ENCODE measurements at places on chromosomes 16 and 17. TPM values are rescaled to one million over a fixed set of nuclear protein-coding genes. Genes with fewer than 3 reads are reported as not detected.
A peak's percentile ranks its signal among the peaks of the same experiment; 100 is the strongest.

DNA sequence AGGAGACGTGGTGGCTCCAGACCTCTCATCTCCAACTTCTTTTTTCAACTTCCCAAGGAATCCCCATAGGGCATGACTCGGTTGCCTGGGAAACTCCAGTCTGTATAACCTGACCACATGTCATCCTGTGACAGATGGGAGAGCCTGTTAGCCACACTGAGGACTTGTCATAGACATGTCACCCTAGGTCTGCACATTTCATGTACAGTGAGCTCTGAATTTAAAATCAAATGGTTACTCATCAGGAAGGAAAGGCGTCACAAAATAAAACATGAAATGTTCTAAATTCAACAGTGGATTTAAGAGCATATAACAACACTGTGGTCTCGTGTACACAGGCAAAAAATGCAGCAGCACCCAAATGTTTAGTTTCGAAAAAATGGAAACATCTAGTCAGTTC is 22.2 kb upstream of the ADAMTS18 start:
- DNase-seq = no peak

DNA sequence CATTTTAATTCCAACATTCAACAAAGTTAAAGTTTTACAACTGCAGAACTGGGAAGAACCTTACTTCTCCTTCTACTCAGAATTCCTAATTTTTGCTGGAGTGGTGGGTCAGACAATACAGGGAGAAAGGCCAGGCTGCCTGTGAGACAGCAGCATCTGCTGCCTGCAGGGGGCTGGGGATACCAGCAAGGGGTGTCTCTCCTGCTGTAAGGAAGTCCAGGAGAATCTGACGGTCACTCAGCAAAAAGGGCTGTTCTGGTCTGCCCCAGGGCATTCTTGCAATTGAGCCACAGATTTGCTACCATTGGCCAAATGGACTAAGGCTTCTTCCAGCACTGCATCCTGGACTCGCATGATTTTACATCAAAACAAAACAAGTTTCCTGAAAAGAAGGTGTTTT is 426.6 kb upstream of the CDH11 start:
- no peak for DNase-seq

DNA sequence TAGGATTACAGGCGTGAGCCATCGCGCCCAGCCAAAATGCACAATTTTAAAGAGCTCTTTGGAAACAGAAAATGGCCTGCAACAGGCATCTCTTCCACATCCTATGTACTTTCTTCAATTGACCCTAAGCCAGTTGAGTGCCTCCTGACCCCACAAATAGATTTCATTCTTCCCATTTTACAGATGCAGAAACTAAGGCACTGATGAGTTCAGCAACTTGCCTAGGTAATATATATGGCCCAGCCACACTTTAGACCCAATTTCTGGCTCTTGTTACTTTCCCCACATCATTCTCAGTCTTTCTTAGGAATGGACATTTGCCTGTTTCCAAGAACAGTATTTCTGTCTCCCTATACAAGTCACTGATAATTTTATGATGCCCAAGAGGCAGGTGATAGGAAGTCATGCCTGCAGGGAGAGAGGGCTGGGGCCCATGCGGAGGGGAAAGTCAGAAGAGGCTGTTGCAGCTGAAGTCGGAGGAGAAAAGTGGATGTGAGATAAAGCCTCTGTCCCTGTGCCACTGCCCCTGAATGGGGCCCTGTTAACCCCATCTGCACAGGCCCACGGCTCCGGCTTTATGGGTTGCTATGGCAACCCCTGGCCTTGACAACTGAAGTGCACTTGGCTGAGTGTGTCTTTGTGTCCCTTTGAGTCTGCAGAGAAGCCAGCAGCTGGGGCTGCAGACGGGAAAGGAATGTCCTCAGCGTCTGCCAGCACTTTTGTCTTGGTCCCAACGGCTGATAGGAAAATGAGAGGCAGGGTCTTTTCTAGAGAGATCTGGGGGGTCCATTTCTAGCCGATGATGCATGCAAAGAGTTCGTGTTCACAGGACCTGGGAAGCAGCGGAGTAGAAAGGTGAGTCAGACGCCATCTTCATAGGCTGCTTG is 45.9 kb downstream of the ABAT start:
- DNase-seq = peak; percentile 86

DNA sequence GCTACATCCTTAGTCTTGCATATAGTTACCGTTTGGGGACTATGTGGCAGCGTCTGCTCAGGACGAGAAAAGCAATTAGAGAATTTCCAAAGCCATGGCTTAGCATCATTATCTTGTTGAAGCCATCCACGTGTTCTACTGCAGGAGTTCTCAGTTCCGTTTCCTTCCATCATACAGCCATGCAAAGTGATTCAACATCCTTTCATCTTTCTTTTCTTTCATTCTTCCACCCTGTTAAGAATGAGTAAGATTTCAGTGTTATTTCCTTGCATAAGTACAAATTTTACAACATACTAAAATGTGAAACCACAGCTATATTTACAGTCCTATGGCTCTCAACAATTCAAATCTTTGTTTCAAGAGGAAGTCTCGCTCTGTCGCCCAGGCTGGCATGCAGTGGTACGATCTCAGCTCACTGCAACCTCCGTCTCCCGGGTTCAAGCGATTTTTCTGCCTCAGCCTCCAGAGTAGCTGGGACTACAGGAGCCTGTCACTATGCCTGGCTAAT is 3.8 kb downstream of the MARF1 start:
- no peak for DNase-seq

GRCh38 chr17:17313350-17313991 is 10.3 kb downstream of the NT5M start:
- DNase-seq = peak; percentile 24

DNA sequence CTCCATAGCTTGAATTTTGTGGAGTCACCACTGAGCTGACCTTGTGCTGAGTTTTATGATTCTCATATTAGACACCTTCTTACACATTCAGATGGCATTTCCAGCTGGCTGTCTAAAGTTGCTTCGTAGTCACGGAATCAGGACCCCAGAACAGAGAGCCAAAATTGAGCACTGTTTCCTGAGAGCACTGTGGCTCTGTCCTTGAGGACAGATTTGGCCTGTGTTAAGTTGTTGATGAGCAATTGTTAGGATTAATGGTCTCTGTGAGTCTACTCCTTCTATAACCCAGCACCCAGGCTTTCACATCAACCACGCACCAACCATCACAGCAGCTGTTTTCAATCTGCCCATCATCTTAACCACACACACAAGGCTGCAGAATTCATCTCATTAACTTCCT is 277.5 kb upstream of the HSBP1 start:
- no peak for DNase-seq

DNA sequence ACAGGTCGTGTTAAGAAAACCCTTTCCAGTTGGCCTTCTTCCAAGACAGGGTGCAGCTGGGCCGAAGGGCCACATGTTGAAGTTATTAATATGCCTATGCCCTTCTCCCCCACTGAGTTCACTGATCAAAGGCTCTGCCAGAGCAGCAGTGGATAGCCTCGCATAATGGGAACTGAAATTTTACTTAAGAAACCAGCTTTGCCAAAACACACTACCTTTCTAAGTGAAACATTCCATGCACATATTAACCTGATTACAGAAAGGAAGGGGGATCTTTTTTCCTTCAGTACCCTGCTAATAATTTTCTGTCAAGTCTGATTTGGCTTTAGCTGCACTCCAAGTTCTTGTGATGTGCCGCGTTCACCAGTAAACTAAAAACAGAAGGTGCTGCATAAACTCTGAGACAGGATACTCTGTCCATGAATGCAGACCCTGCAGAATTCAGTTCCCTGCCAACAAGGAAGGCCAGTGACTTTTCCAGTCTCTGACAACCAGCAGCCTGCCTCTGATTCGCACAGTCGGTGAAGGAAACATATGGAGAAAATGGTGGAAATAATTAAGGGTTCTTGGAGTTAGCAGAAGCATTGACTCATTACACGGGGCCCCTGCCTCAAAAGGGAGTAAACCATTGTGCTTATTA is 283.8 kb downstream of the ZFHX3 start:
- no peak for DNase-seq

- no peak for DNase-seq
Measured at GRCh38 chr17:64447526-64447925, 1.4 kb upstream of the MILR1 start.

- DNase-seq = peak; percentile 56
Measured at GRCh38 chr16:22189473-22190080, 16.5 kb upstream of the EEF2K start.

GRCh38 chr17:32227910-32228309 is 37.7 kb upstream of the RHBDL3 start:
- no peak for DNase-seq

GRCh38 chr17:13560935-13561334 is 40.8 kb downstream of the HS3ST3A1 start:
- DNase-seq = no peak

DNA sequence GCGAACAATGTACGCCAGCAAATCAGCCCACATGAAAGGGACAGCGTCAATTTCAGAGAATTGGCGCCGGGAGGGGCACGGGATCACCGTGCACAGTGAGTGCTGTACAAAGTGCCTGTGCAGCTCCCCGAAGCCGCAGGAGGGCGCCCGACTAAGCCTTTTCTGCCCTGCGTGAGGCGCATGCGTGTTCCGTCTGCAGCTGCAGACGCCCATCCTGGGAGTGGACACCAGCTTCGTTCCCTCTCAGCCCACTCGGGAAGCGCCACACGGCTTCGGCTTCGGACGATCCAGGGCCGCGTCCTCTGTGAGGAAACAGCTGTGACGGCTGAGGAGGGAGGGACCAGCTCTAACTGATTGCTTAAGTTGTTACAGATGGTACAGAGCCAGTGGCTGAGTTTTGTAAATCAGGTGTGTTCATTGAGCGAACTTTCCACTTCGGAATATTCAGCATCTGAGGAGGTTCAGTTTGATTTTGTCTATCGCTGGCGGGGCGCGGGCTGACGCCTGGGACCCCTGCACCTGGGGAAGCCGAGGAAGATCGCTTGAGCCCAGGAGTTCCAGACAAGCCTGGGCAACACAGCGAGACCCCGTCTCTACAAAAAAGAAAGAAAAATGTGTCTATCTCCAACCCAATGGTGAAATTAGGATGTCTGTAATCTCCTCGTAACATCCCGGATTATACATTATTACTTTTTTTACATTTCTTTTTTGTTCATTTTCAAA is 15.4 kb upstream of the ZNF287 start:
- DNase-seq = peak; percentile 89

- DNase-seq = no peak
Measured at GRCh38 chr17:48646183-48647102, 20.3 kb upstream of the HOXB9 start.

- no peak for DNase-seq
Measured at GRCh38 chr17:69853541-69854224, 221.3 kb upstream of the KCNJ16 start.

DNA sequence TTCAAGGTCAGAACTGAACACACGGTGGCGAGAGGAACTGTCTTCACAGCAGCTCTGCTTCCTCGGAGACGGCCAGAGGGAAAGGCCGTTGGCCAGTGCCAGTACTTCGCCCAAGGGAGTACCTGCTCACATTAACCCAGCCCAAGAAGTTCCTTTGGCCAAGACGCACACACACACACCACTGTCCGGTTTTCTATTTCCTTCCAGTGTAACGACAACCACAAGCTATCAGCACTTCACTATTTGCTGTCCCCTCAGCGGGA is 744 bp upstream of the GGNBP2 start:
- DNase-seq = no peak

DNA sequence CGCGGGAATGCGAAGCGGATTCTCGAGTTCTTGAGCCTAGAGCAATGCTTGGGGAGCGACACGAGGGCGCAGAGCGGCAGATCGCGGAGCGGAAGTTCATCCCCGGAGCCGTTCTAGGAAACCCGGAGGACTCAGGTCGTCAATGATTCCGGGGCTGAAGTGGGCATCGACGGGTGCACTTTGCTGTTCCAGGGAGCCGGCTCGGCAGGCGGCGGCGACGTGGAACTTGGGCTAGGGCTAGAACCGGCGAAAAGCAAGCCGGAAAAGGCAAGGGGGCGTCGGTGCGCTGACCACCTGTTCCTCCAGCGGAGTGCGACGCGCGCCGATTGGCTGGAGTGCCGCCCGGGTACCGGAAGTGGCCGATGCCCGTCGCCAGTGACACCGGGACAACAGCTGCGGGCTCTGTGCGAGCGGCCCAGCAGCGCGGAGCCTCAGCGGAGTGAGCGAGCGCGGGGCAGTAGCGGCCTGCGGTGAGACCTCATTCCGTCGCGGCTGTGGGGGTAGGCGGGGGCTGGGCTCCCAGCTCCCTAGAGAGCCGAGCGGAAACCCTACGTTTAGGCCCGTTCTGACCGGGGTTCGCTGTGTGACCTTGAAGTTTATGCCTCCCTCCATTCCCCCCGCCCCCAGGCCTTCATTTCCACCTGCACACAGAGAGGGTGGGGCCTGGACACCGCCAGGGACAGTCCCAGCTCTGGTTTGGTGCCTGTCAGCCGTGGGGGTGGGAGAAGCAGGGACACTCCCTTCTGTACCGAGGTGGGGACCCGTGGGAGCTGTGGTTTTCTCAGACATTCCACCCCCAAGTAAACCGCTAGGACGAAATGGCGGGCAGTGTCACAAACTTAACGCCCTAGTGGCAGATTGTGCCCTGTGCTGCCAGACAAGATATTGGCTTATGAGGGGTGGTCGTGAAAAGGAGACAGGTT is at the start of gene ZFP3:
Gene ZFP3 (plus strand): TSS at position 362 of the 923 bp plus-strand sequence. CDS start 13,038 bp downstream, outside the sequence.
- peak; percentile 75 for DNase-seq

DNA sequence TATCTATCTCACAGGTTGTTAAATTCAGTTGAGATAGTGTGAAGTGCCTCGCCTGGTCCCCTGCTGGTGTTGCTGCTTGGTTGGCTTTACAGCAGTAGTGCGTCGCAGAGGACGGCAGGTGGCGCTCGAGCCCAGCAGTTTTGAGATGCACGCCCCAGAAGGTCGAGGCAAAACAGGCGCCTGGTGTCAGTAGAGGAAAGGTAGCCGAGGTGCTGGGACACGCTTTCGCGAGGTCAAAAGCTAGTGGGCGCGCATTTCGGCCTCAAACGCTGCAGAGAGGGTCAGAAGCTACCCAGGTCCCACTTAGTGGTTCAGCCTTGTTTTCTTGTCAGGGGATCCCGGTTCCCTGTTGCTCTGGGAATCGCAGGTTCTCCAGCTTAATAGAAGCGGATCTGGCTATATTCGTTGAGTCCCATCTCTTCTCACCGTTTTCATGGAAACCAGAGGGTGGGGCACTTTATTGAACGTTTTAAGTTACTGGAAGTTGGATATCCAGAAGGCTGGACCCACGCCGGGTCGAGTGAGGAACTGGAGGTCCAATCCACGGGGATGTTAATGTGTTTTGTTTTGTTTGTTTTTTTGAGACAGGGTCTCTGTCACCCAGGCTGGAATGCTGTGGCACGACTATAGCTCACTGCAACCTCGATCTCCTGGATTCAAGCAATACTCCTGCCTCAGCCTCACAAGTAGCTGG is 10.3 kb upstream of the ZFP90 start:
- DNase-seq = peak; percentile 80

Gene CDR2L
- 7.3 TPM for total RNA-seq

Gene KRTAP4-5
- not detected for total RNA-seq

Gene BLMH
- 45.3 TPM for total RNA-seq

Gene APOBR
- total RNA-seq = 0.99 TPM

Gene TXNL4B
- 9.8 TPM for total RNA-seq

Gene SBK1
- total RNA-seq = 7.7 TPM

Gene AOC3
- total RNA-seq = 2.7 TPM

Gene CFAP97D1
- not detected for total RNA-seq

Gene COPZ2
- 137 TPM for total RNA-seq

Gene HAS3
- total RNA-seq = 1.7 TPM

All from spinal cord (tissue), 10 donors.